ENCODE measurements at places on chromosomes 16 and 17.

- DNase-seq: no peak
These were observed 67.1 kb downstream of the IL21R start for GRCh38 chr16:27468941-27469531.

- no peak for DNase-seq
These were observed 19.9 kb upstream of the NAGS start for GRCh38 chr17:43984521-43984920.

DNA sequence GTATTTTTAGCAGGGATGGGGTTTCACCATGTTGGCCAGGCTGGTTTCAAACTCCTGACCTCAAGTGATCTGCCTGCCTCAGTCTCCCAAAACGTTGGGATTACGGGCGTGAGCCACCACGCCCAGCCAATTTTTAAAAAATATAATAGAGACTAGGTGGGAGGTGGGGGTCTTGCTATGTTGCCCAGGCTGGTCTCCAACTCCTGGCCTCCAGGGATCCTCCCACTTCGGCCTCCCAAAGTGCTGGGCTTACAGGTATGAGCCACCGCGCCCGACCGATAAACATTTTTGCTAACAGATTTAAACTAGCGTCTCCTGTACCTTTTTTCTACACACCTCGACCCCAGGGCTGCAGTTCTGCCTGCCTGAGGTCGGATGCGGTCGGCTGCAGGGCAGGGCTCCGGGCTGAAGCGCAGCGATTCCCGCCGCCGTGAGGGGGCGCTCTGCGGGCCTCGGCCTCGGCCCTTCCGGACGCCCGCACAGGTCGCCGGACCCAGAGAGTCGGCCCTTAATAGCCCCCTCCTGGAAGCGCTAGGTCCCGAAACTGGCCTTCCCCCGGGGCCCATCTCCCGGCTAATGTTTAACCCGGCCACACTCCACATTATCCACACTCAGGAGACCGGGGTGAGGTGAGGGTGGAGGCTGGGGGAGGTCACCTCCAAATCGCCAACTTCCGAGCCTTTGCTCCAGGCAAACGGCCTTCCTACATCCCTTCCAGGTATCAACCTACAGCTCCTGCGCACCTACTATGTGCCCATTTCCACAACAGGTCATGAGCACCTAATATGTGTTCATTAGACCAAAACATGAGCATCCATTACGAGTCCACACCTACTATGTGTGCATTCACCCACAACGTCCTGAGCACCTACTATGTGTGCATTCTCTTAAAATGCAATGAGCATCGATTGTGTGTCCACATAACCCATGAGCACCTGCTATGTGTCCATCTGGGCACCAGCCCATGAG lies 2.0 kb upstream of the GLIS2 start:
- DNase-seq: no peak

GRCh38 chr17:33175562-33175961 lies 117.5 kb downstream of the ASIC2 start:
- DNase-seq: no peak

DNA sequence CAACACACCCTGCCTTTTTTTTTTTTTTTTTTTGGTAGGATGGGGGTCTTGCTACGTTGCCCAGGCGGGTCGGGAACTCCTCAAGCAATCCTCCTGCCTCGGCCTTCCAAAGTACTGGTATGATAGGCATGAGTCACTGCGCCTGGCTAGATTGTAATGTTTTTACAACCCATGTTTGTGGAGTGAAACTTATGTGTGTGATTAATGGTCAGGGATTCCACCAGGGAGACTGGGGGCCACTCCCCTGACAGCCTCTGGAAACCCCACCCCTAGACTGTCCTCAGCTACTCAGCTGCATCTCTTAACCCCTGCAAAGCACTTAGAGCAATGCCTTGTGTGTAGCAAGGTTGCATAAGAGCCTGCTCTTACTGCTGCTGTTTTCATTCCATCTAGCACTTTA lies 220.5 kb downstream of the PARN start:
- no peak for DNase-seq

DNA sequence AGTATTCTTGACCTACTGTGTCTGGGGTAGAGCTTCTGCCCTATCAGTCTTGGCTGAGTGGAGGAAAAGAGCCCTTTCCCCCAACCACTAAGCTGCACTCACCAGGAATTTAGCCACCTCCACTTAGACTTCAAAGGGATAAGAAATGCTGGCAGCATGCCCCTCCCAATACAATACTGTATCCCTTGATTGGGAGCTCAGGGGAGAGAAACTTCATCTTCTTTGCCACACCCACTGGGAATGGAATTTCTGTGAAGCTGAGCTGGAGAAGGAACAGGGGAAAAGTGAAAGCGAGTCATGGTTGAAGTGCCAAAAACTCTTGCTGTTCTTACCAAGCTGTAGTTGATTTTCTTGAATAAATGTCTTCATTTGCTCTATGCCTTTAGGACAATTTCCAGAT lies 68.8 kb downstream of the CEP112 start:
- DNase-seq: no peak

GRCh38 chr17:64661726-64661975 lies 456 bp downstream of the SMURF2 start:
- no peak for DNase-seq

DNA sequence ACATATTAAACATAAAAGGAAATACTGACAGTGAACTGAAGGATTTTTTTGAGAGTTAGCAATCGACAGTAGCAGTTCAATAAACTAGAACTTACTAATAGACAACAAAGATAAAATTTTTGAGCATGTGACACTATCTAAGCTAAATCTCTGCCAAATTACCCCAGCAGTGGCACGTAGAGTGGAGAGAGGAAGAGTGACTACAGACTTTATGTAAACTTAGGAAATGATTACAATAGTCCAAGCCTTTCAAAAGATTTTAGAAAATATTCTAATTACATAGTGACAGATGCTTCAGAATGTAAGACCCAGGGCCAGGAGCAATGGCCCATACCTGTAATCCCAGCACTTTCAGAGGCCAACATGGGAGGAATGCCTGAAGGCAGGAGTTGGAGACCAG lies 52.4 kb downstream of the CFDP1 start:
- DNase-seq: no peak

GRCh38 chr17:53571342-53571741 lies 251.4 kb upstream of the KIF2B start:
- DNase-seq: no peak

- no peak for DNase-seq
These were observed 17.8 kb downstream of the LUC7L3 start for GRCh38 chr17:50737118-50737698.

- no peak for DNase-seq
These were observed 22.7 kb upstream of the KSR1 start for GRCh38 chr17:27433521-27433920.

GRCh38 chr17:76889323-76889722 lies 21.1 kb downstream of the MGAT5B start:
- DNase-seq: no peak

- DNase-seq: no peak
These were observed 5.7 kb upstream of the ZNF469 start for GRCh38 chr16:88376835-88377726.

- no peak for DNase-seq
These were observed 51.8 kb upstream of the KDM6B start for GRCh38 chr17:7782240-7782639.

GRCh38 chr16:88370365-88370764 lies 12.4 kb upstream of the ZNF469 start:
- no peak for DNase-seq

DNA sequence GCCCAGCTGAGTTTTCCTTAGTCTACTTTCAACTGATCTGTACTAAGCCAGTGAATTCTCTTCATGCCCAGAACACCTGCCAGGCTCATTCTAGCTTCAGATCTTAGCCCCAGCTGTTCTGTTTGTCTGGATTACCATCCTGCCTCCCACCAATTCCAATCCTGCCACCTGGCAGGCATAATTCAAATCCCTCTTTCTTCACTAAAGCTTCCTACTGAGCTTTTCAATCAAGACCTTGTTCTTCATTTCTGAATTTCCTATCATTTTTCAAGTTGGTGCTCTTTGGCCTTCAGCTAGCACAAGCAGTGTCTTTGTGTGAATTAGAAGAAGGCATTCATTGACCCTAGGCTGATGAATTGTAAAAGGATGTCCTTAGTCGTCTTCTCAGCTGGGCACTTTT lies 357.6 kb downstream of the UTP18 start:
- no peak for DNase-seq

DNA sequence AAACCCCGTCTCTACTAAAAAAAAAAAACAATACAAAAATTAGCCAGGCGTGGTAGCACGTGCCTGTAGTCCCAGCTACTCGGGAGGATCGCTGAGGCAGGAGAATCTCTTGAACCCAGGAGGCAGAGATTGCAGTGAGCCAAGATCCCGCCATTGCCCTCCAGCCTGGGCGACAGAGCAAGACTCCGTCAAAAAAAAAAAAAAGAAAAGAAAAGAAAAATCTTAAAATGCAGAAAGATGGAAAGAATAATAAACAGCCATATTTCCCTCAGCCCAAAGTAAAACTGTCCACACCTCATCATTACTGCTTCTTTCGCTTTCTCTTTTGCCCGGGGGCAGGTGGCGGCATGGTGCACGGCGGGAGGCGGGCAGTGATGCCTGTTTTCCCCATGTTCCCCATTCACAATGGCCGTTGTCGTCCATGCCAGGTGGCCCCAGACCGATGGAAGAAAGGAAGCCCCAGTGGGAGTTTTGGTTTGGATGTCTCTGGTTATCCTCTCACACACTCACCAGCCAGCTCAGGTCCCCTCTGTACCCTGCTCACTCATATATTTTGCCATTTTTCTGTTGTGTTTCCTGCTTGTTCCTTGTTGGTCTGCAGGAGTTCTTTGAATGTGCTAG lies 37.0 kb upstream of the PEMT start:
- no peak for DNase-seq

- DNase-seq: no peak
These were observed 209.2 kb upstream of the TNRC6C start for GRCh38 chr17:77749321-77749751.

DNA sequence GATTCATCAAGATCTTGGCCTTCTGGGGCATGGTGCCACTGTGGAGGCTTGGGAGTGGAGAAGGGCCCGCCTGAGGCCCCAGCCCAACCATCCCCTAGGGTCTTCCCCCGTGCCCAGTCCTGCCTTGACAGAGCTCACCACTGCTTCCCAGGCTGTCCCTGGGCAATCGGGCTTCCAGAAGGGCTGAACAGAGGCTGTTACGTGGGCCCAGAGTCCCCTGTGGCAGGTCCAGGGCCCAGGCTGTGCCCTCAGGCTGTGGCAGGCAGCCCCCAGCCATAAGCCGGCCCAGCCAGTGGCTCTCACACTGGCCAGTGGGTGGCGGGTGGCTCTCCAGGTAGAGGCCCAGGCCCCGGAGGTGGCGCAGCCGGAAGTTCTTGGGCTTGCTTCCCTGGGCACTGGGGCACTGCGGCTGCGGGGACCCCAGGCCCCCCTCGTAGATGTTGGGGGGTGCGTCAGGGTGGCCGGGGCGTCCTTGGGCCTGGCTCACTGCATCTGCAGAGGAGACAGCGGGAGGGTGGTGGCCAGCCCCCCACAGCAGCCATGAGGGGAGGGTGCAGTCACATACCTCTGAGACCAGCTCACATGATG lies 809 bp downstream of the C16orf90 start:
- DNase-seq: no peak
